CD4-positive, alpha-beta memory T cell (primary cell): ENCODE measurements at places on chromosomes 16 and 17. TPM values are rescaled to one million over a fixed set of nuclear protein-coding genes. Genes with fewer than 3 reads are reported as not detected.
A peak's percentile ranks its signal among the peaks of the same experiment; 100 is the strongest.

DNA sequence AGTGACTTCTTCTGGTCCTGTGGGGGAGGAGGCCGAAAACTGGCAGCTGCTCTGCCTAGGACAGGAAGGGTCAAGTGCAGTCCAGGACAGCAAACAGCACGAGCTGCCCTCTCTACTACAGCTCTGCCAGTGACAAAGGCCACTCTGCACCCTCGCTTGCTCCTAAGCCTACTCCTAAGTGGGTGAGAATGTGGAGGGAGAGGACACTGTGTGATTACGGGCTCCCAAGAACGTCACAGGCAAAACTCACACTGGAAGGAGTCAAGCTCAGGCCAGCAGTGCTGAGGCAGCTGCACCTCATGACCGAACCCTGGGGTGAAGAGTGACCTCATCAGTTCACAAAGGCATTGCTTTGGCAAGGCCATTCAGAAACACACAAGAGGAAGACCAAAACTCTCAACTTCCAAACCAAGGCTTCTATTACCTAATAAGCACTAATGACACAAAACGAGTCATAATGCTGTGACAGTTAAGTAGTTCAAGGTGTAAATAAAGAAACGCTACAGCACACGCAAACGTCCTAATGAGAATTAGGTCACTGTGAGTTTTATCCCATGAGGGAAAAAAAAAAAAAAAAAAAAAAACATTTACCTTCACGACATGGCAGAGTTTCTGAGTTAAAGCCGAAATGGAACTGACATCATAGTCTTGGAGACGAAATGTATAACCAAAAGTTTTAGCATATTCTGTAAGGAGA is 35.1 kb downstream of the MARF1 start:
- no peak overlapping the region for H3K27ac ChIP-seq
- no peaks in the 10 kb centered on the region for H3K27me3 ChIP-seq
- no peaks in the 10 kb centered on the region for H3K4me1 ChIP-seq
- H3K36me3 ChIP-seq, result peaks cover 97% of the 10 kb centered on the region

GRCh38 chr16:12160815-12161550 is 184.4 kb downstream of the SNX29 start:
- H3K27me3 ChIP-seq, result no peaks in the 10 kb centered on the region
- no peak overlapping the region for H3K27ac ChIP-seq
- no peak for DNase-seq

DNA sequence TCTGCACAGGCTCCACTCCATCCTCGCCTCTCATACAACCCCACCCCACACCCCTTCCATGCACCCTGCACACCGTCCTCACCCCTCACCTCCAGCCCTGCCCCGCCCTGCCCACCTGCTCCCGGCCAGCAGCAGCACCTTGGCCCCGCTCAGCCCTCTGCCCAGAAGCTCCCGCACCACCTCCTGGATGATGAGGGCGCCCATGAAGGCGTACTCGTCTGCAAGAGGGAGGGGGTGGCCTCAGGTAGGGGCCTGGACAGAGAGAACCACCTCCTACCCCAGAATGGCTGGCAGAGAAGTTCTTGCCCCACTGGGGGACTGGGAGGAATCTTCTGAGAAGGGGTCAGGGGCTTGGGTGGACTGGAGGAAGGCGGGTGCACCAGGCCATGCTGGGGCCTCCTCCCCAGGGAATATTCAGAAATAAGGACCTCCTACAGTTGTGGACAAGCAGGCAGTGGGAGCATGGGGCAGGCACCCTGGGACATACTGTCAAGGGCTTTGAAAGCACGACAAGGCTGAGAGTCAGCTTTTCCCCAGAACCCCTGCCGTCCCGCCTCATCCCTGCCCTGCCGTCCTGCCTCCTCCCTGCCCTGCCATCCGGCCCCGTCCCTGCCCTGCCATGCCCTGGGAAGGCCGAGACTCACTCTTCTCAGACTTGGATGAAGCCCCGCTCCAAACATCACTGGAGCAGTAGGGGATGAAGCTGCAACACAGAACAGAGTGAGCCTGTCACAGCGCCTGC is 3.1 kb downstream of the NOTUM start:
- peaks cover 7% of the 10 kb centered on the region for H3K4me1 ChIP-seq
- DNase-seq, result peak; percentile 22
- H3K27ac ChIP-seq, result no peak overlapping the region
- H3K36me3 ChIP-seq, result no peaks in the 10 kb centered on the region

- H3K27ac ChIP-seq, result no peak overlapping the region
- no peak for DNase-seq
- H3K36me3 ChIP-seq, result no peaks in the 10 kb centered on the region
- no peak overlapping the region for H3K4me3 ChIP-seq
Observed at GRCh38 chr17:10278218-10278617, 79.8 kb upstream of the GAS7 start.

GRCh38 chr16:85608515-85608885 is 4.6 kb upstream of the GSE1 start:
- no peaks in the 10 kb centered on the region for H3K27me3 ChIP-seq
- H3K4me1 ChIP-seq, result peaks cover 20% of the 10 kb centered on the region
- H3K4me3 ChIP-seq, result no peak overlapping the region
- DNase-seq, result no peak
- H3K27ac ChIP-seq, result no peak overlapping the region
- H3K36me3 ChIP-seq, result no peaks in the 10 kb centered on the region

DNA sequence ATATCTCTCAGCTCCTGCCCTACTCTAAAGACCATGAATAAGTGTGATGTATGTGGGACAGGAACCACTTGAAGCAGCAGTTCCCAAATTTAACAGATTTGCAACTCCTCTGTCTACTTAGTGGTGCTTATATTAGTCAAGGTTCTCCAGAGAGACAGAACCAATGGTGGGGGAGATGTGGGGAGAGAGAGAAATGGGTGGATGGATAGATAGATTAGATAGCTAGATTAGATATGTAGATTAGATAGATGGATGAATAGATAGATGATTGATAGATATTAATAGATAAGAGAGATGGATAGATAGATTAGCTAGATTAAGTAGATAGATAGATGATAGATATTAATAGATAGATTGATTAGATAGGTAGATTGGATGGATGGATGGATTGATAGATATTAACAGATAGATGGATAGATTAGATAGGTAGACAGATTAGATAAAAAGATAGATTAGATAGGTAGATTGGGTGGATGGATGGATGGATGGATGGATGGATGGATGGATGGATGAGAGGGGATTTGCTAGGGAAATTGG is 154.0 kb upstream of the NOL11 start:
- H3K4me1 ChIP-seq, result no peaks in the 10 kb centered on the region
- no peak overlapping the region for H3K27ac ChIP-seq
- H3K4me3 ChIP-seq, result no peak overlapping the region
- DNase-seq, result no peak
- no peaks in the 10 kb centered on the region for H3K36me3 ChIP-seq

- H3K4me3 ChIP-seq, result no peak overlapping the region
- H3K36me3 ChIP-seq, result no peaks in the 10 kb centered on the region
- DNase-seq, result no peak
Observed at GRCh38 chr16:48317614-48318315, 67.4 kb downstream of the SIAH1 start.

GRCh38 chr17:6489016-6489550 is 44.8 kb downstream of the PIMREG start:
- no peaks in the 10 kb centered on the region for H3K4me1 ChIP-seq
- H3K4me3 ChIP-seq, result no peak overlapping the region
- no peak for DNase-seq
- H3K27me3 ChIP-seq, result no peaks in the 10 kb centered on the region

- H3K4me3 ChIP-seq, result peak within 1 kb of the TSS; percentile 64
- peak within 1 kb of the TSS; percentile 92 for H3K27ac ChIP-seq
- no peaks in the 10 kb centered on the region for H3K27me3 ChIP-seq
- H3K36me3 ChIP-seq, result no peaks in the 10 kb centered on the region
- peak; percentile 39 for DNase-seq
Observed at GRCh38 chr16:57536306-57537193, at the start of gene CCDC102A. CCDC102A (minus strand) TSS chr16:57536571; CDS start chr16:57529177, 7,394 bp downstream.

DNA sequence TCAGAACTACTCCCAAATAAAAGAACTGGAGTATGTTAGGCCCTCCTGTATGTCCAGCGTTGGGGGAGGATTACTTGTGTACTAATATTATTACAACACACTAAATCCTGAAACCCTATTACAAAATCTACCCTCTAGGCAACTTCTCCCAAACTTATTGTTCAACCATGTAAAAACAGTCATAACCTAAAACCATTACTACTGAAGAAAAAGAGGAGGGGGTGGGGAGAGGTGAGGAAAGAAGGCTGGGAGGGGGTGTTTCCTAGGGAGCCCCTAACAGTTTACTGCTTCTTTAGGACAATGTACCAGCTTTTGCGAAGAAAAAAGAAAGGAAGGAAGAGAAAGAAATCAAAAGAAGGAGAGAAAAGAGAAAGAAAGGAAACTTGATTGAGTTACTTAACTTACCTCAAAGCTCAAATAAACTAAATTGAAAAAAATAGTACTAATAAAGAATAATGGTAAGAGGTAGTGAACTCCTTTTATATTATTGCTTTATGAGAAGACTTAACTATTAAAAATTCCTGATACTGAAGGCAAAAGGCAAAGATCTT is 2.3 kb downstream of the SALL1 start:
- H3K4me1 ChIP-seq, result no peaks in the 10 kb centered on the region
- DNase-seq, result no peak
- no peak overlapping the region for H3K4me3 ChIP-seq

DNA sequence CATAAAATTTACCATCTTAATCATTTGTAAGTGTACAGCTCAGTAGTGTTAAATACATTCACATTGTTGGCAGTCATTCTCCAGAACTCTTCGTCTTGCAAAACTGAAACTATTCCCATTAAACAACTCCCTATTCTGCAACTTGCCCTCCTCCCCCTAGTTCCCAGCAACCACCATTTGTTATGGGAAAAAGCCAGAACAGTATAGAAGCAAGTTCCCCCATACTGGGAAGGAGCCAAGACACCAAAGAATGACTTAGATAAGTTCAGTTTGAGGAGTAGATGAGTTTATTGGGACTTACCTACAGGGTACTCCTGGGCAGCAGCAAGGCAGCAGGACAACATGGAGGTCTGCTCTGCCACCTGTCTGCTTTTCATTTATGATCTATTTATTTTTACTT is 39.3 kb upstream of the TEKT1 start:
- H3K4me3 ChIP-seq, result no peak overlapping the region
- H3K27me3 ChIP-seq, result no peaks in the 10 kb centered on the region
- no peak overlapping the region for H3K27ac ChIP-seq
- no peaks in the 10 kb centered on the region for H3K36me3 ChIP-seq

Gene KRT24
- not detected for total RNA-seq

Gene KCTD19
- total RNA-seq, result not detected

Gene TP53TG3
- total RNA-seq, result not detected

Gene SYNGR2
- 61.6 TPM for total RNA-seq

Gene GDPD3
- 31.5 TPM for total RNA-seq

Gene KRT12
- total RNA-seq, result not detected

Gene SMTNL2
- total RNA-seq, result not detected

Gene ABCA8
- total RNA-seq, result not detected

Gene TMEM235
- not detected for total RNA-seq

Gene KRT13
- not detected for total RNA-seq
